Psoas muscle (tissue), 8 donors: ENCODE measurements at places on chromosomes 1 and 21. TPM values are rescaled to one million over a fixed set of nuclear protein-coding genes. Genes with fewer than 3 reads are reported as not detected.

Gene NLRP3
- total RNA-seq, result 0.98 TPM

GRCh38 chr1:53643041-53643880 lies 95.7 kb downstream of the GLIS1 start:
- no peaks in the 10 kb centered on the region for H3K4me1 ChIP-seq
- H3K27ac ChIP-seq, result no peak overlapping the region
- H3K27me3 ChIP-seq, result no peaks in the 10 kb centered on the region
- no peak for DNase-seq
- no peak overlapping the region for H3K4me3 ChIP-seq
- H3K36me3 ChIP-seq, result no peaks in the 10 kb centered on the region

Gene CACNA1S
- total RNA-seq, result 56.3 TPM

GRCh38 chr1:204410688-204411450 lies 748 bp downstream of the PPP1R15B start:
- no peaks in the 10 kb centered on the region for H3K36me3 ChIP-seq
- peak overlapping the region; percentile 98 for H3K27ac ChIP-seq
- DNase-seq, result peak; percentile 81
- H3K4me1 ChIP-seq, result peaks cover 17% of the 10 kb centered on the region

- H3K36me3 ChIP-seq, result no peaks in the 10 kb centered on the region
- no peak overlapping the region for H3K4me3 ChIP-seq
- H3K27ac ChIP-seq, result peak overlapping the region; percentile 81
- peaks cover 74% of the 10 kb centered on the region for H3K4me1 ChIP-seq
These were observed 24.8 kb downstream of the PGM1 start for GRCh38 chr1:63618011-63618410.

Gene NOS1AP
- total RNA-seq, result 0.76 TPM

Gene SYT6
- total RNA-seq, result 0.81 TPM

DNA sequence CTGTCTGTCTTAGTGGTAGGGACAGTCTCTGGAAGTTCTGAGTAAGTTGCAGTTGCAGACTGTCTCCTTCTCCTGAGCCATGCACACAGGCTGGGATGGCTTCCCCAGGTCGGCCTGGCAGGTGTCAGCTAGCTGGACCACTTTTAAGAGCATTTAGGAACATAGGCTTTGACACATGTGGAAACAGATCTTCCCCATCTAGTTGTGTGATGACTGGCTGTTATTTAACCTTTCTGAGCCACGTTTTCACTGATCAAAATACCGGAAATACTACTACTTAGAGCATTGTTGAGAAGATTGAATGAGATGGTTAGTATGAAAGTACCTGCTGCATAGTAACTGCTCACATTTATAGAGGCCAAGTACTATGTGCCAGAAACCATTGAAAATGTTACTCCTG lies 6.2 kb upstream of the MAPKAPK2 start:
- no peak overlapping the region for H3K4me3 ChIP-seq
- no peaks in the 10 kb centered on the region for H3K36me3 ChIP-seq
- H3K27me3 ChIP-seq, result no peaks in the 10 kb centered on the region
- peaks cover 32% of the 10 kb centered on the region for H3K4me1 ChIP-seq
- H3K27ac ChIP-seq, result no peak overlapping the region

Gene CTTNBP2NL
- 4.7 TPM for total RNA-seq

DNA sequence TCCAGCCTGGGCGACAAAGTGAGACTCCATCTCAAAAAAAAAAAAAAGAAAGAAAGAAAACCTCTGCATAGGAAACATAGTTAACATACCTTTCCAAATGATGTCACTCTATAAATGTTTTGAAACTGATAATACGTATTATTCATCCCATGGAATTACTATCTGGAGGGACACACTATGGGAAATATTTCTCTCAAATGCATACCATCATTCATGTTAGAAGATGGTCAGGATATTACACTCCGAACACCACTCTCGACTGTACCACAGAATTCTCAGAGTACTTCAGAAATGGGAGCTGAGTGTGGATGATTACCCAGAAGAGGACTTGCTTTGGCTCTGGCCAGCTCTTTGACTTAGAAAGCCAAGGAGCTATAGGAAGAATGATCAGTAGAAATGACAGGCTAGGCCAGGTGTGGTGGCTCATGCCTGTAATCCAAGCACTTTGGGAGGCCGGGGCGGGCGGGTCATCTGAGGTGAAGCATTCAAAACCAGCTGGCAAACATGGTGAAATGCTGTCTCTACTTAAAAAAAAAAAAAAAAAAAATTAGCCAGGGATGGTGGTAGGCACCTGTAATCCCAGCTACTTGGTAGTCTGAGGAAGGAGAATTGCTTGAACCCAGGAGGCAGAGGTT lies 5.2 kb upstream of the LIN28A start:
- H3K36me3 ChIP-seq, result no peaks in the 10 kb centered on the region
- H3K4me1 ChIP-seq, result no peaks in the 10 kb centered on the region
- no peak overlapping the region for H3K4me3 ChIP-seq
- peaks cover 4% of the 10 kb centered on the region for H3K27me3 ChIP-seq
- H3K27ac ChIP-seq, result no peak overlapping the region
